ENCODE measurements at places on chromosomes 6 and 20. TPM values are rescaled to one million over a fixed set of nuclear protein-coding genes. Genes with fewer than 3 reads are reported as not detected.

GRCh38 chr6:16322666-16323312, 84.4 kb downstream of the GMPR start:
- H3K36me3 ChIP-seq = peaks cover 17% of the 10 kb centered on the region
- DNase-seq = peak; percentile 69
- H3K4me3 ChIP-seq = peak overlapping the region; percentile 65
- H3K27ac ChIP-seq = peak overlapping the region; percentile 88

GRCh38 chr6:17703256-17703694, 3.5 kb downstream of the NUP153 start:
- peak overlapping the region; percentile 85 for H3K4me3 ChIP-seq
- peaks cover 8% of the 10 kb centered on the region for H3K36me3 ChIP-seq
- peak overlapping the region; percentile 93 for H3K27ac ChIP-seq
- DNase-seq = no peak
- no peaks in the 10 kb centered on the region for H3K27me3 ChIP-seq

GRCh38 chr6:70241991-70242420, 60.9 kb downstream of the COL9A1 start:
- no peaks in the 10 kb centered on the region for H3K4me1 ChIP-seq
- DNase-seq = no peak
- no peaks in the 10 kb centered on the region for H3K36me3 ChIP-seq
- H3K27me3 ChIP-seq = peaks cover 4% of the 10 kb centered on the region
- no peak overlapping the region for H3K4me3 ChIP-seq
- H3K27ac ChIP-seq = no peak overlapping the region

DNA sequence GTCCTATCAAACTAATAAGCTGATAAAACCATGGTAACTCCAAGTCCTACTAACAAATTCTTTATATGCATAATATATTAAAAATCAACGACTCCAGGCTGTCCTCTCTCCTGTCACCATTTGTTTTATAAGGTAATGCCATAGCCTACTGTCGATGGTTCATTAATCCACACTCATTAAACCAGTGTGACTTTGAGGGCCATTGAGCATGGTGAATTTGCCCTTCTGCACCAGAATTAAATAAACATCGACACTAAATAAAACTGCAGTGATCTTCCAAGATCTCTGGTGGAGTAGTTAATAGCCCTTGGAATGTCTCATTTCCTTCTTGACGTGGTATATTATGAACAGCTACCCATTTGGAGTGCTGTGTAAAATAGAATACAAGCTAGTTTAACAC, 358.5 kb downstream of the CBLN4 start:
- no peak overlapping the region for H3K4me3 ChIP-seq
- no peak for DNase-seq
- no peaks in the 10 kb centered on the region for H3K27me3 ChIP-seq

DNA sequence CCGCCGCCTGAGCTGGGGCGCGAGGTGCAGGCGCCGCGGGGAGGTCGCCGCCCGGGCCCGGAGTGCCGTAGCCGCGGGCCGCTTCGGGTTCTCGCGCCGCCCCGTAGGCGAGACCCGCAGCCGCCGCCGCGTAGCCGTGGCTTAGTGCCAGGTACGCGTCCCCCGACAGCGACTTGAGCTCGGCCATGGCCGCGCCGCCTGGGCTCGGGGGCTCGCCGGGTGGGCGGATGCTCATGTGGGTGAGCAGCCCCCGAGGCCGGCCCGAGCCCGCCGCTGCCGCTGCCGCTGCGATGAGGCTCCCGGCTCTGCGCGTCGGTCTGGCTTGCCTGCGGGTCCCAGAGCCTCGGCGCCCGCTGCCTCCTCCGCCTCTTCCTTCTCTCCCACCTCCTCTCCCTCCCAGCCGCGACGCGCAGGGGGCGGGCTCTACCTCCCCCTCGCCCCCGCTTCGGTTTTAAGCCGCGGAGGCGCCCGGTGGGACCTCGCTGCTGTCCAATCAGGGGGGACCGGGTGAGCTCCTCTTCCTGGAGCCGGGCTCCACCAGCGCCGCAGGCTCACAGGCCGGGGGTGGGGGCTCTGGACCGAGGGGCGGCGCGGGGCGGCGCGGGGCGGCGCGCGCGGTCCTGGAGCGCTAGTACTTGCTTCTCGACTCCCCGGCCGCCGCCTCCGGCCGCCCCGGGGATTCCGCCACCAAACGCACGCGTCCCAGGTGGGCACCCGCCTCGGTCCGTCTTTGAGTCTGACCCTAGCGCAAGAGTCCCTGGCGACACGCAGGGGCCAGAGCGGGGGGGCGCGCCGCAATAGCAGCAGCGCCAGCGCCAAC, at the start of gene BHLHE23:
Gene BHLHE23 (minus strand): TSS at position 425 of the 820 bp plus-strand sequence. CDS start 190 bp downstream, at position 235.
- H3K27ac ChIP-seq = no peak within 1 kb of the TSS
- peaks cover 65% of the 10 kb centered on the region for H3K27me3 ChIP-seq
- DNase-seq = peak; percentile 56
- H3K4me3 ChIP-seq = no peak within 1 kb of the TSS
- peaks cover 2% of the 10 kb centered on the region for H3K36me3 ChIP-seq

DNA sequence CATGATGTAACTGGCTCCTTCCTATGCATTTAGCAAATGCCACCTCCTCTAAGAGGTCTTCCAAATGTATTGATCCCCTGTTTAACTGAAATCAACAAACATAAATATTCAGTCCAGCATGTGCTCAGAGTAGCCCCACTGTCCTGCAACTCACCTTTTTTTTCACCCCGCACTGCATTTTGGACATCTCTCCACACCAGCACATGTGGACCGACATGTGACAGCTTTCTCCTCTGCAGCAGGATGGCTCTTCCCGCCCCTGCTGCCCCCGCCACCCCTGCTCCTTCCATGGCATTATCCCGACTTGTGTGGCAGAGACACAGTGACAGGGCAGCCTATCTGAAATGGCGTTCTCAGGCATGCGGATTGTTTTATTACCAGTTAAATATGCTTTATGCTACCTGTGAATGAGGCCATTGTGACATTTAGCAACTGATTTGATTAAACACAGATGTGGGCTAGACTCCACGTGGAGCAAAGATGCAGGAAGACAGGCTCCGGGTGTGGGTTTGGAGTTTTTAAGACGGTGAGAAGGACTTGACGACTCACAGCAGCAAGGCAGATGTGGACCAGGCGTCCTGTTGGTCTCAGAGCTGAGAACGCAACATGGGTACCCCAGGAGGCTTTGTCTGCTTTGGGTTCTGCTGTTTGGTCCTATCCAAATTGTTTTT, 161.2 kb downstream of the EYA2 start:
- no peak for DNase-seq
- no peaks in the 10 kb centered on the region for H3K4me1 ChIP-seq
- H3K27ac ChIP-seq = no peak overlapping the region
- no peaks in the 10 kb centered on the region for H3K36me3 ChIP-seq
- H3K27me3 ChIP-seq = no peaks in the 10 kb centered on the region

GRCh38 chr6:136586295-136586694, 36.1 kb upstream of the MAP7 start:
- no peaks in the 10 kb centered on the region for H3K27me3 ChIP-seq
- no peaks in the 10 kb centered on the region for H3K4me1 ChIP-seq
- H3K27ac ChIP-seq = no peak overlapping the region
- H3K4me3 ChIP-seq = no peak overlapping the region
- DNase-seq = no peak
- H3K36me3 ChIP-seq = peaks cover 27% of the 10 kb centered on the region

DNA sequence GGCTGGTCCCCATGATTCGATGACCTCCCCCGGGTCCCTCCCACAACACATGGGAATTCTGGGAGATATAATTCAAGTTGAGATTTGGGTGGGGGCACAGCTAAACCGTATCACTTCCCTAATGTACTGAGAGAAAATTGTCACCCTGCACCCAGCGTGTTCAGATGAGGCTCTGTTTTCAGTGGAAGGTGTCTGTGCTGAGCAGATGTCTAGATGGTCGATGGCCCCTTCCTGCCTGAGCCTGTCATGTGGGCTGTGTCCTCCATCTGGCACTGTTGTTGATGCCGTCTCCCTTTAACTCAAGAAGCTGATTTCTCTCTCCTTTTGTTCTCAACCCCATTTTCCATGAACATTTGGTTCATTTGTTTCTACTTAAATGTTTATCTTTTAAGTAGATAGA, 37.0 kb downstream of the TMEM181 start:
- DNase-seq = no peak
- H3K4me3 ChIP-seq = no peak overlapping the region
- peaks cover 22% of the 10 kb centered on the region for H3K36me3 ChIP-seq
- H3K27me3 ChIP-seq = no peaks in the 10 kb centered on the region

DNA sequence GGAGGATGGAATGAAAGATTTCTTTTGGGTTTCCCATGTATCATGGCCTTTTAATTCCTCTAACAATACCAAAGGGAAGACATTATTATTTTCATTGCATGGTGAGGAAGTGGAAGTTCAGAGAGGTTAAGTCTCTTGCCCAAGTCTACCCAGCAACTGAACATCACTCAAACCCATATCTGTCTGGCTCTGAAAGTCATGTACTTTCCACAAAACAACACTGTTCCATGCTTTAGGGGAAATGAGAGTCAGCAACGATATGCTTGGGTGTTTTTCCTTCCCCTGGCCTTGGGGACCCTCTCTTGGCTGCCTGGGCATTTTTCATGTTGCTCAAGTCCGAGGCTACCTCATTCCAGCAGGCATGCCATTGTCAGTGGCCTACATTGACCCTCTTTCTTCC, 118.8 kb downstream of the ADTRP start:
- H3K27me3 ChIP-seq = peaks cover 4% of the 10 kb centered on the region
- H3K27ac ChIP-seq = no peak overlapping the region
- peaks cover 3% of the 10 kb centered on the region for H3K4me1 ChIP-seq
- no peaks in the 10 kb centered on the region for H3K36me3 ChIP-seq

DNA sequence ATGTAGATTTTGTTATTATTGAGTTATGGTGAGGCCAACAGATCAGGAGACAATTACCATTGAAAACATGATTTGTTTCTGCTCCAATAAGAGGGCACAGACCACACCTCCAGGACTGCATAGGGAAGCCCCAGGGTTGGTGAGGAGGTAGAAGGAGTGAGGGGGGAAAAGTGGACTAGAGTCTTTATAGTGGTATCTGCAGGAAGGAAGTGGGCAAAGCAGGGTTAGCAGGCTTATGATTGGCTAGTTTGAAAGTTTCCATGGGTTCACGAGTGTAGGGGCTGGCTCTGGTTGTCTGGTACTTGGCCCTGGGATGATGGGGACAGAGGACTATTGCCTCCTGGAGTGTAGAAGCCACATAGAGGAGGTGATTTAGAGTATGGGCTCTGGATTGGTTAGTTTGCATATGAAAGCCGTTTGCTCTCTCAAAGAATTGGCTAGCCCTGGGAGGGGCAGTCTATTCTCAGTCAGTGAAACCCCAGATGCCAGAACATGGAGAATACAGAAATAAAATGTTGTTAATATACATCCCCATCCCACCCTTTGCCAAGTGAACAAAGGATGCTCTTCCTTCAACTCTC, 156.6 kb downstream of the KLHL32 start:
- no peak for DNase-seq
- peak overlapping the region; percentile 43 for H3K27ac ChIP-seq
- H3K36me3 ChIP-seq = peaks cover 5% of the 10 kb centered on the region
- H3K4me3 ChIP-seq = no peak overlapping the region

DNA sequence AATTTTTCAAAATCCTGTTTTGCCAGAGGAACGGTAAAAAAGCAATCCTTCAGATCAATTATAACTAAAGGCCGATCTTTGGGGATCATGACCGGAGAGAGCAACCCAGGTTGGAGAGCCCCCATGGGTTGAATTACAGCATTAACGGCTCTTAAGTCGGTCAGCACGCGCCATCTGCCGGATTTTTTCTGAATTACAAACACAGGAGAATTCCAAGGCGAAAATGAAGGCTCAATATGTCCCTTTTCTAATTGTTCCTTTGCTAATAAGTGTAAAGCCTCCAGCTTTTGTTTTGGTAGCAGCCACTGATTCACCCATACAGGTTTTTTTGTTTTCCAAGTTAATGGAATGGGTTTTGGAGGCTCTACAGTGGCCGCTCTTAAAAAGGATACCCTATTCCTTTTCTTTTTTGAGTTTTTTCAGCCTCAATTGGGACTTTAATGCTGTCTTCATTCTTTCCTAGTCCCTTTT, 16.9 kb upstream of the PTCRA start:
- no peaks in the 10 kb centered on the region for H3K27me3 ChIP-seq
- H3K36me3 ChIP-seq = no peaks in the 10 kb centered on the region
- no peak overlapping the region for H3K27ac ChIP-seq
- no peak overlapping the region for H3K4me3 ChIP-seq
- peaks cover 19% of the 10 kb centered on the region for H3K4me1 ChIP-seq
- peak; percentile 46 for DNase-seq

GRCh38 chr6:20312606-20313005, 89.1 kb upstream of the E2F3 start:
- no peak overlapping the region for H3K4me3 ChIP-seq
- peaks cover 1% of the 10 kb centered on the region for H3K36me3 ChIP-seq
- no peak overlapping the region for H3K27ac ChIP-seq
- H3K4me1 ChIP-seq = peaks cover 3% of the 10 kb centered on the region

CALHM4 gene
- total RNA-seq = not detected

STAU1 gene
- 54.2 TPM for total RNA-seq

DEFB132 gene
- total RNA-seq = not detected

TREML2 gene
- total RNA-seq = 14.9 TPM

PYGB gene
- total RNA-seq = 29.3 TPM

All from activated naive CD8-positive, alpha-beta T cell treated with anti-CD3 and anti-CD28 coated beads, Interleukin-2, amount 10 ng/mL, durations not matched to agents 7 days and 5 days (primary cell).